ENCODE measurements at places on chromosomes 5 and 9.

DNA sequence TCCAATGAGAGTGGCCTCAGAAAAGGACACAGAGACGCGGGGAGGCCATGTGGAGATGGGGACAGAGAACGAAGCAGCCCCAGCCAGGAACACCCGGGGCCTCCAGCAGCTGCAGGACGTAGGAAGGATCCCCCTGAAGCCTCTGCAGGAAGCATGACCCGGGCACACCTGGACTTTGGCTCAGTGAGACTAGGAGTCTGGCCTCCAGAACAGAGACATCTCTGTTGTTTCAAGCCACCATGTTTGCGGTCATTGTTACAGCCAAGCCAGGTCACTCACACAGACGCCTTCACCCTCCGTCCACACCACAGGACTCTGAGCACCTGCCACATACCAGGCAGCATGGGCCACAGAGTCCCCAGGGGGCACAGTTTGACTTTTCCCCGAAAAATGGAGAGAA lies 63.6 kb upstream of the SARDH start:
- DNase-seq = no peak

- no peak for DNase-seq
Measured at GRCh38 chr5:135029477-135030122, 4.4 kb downstream of the PITX1 start.

DNA sequence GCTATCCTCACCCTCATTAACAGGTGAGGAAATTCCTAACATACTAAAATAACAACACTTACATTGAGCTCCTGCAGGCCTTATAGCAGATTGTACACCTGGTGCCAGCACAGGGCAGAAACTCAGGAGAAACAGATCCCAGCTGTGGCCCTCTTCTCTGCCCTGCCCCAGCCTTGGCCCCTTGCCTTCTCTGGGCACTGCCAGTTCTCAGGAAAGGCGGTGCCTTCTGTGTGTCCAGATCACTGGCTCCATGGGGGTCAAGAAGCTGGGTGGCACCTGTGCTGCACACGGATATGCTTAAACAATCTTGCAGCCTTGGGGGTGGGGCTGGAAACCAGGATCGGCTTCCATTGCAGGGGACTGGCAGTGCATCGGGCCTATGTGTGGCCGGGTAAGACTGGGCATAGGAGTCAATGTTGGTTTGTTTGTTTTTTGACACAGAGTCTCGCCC lies 19.3 kb downstream of the KYAT1 start:
- no peak for DNase-seq

DNA sequence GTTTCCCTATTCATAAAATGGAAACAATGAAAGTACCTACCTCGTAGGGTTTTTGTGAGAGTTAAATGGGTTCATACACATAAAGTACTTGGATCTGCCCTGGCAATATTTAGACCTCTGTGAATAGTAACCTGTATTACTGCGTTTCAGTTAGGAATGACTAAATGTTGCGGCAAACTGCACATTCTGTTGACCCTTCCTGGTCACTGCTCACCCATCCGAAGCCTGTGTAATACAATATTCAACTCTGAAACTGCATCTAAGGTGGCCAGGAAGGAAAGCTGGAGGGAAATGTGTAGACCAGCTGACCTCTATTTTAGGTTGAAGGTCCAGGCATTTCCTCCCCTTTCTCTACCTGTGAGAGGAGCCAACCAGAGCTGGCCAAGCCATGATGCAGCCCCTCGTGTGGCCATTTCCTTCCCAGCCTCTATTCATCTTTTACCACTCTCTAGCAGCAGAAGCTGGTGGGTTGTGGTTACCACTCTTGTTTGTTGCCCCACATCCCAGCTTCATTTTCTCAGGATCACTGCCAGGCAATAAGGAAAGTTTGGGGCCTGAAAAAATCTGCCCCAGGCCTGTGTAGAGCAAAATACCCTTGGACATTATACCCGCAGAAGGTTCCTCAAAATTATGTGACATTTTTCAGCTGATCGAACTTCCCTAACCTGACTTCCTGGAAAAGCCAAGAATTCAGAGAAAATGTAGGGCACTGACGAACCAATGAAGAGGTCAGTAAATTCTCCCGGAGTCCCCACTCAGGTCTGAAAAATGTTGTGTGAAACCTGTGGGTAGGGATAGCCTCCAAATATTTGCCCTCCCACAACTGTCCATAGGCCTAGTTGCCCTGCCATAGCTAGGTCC lies 20.5 kb upstream of the PDCD1LG2 start:
- DNase-seq = no peak

DNA sequence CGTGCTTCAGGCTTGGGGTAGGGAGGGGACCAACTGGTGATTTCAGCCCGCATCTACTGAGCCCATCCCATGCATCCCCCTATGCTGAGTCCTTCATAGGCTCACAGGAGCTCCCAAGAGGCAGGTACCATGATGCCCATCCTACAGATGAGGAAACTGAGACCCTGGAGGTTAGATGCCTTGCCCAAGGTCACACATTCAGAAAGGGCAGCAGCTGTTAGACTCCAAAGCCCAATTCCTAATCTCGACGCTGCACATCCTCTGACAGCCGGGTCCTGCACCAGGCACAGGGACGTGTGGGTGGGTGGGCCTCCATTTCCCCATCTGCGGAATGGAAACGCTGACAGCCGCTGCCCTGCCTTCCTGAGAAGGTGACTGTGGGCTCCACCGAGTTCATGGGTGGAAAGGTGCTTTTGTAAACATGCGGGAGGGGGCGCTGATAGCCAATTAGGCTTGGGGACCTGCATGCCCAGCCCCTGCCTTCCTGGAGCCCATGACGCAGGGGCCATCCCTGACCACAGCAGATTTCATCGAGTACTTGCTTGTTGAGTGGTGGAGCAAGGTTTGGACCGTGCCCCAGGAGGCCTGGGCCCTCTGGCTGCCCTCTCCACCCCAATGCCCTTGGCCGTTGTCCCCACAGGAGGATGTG lies 2.2 kb downstream of the DNM1 start:
- DNase-seq = no peak

- no peak for DNase-seq
Measured at GRCh38 chr9:123727332-123727731, 202.6 kb downstream of the DENND1A start.

DNA sequence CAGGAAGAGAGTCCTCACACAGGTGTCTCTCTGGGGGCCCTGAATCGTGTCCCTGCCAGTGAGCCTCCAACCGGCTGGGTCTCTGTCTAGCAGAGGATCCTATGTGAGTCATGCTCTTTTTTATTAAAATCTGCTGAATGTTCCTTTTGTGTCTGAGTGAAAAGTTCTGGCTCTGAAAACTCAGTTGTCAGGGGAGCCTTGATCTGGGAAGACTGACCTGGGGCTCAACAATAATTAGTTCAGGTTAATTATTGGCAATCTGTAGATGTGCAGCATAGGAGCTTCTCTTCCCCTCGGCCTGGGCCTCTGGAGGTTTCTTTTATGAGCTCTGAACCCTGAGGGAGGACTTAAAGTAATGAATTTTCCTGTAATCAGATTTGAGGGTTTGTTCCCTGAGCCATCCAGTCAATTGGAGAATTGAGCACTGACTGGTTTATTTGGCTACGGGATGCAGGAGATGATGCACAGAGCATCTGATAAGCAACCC lies 45.2 kb downstream of the ALG2 start:
- DNase-seq = no peak

DNA sequence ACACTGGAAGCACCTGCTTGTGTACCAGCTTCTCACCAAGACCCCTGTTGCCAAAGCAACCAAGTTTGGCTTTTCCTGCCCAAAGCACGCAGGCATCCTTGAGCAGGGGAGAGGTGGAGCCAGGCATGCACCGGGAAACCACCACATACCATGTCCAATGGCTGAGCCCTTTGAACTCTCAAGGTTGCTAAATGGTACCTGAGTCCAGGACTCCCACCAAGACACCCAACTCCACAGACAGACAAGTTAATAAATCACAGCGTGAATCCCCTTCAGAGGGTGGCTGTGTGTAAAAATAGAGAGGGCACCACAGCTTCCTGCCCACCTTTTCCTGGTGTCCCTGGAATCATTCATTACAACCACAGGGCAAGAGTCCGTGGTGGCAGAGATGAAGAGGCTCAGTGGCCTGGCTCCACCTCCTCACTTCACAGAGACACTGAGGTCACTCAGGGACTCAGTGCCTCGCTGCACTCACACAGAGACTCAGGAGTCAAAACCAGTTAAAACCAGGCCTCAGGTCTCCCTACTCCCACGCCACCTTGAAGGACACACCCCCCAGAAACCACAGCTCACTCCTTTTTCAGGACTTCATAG lies 143.7 kb downstream of the C5orf15 start:
- DNase-seq = no peak

GRCh38 chr9:134033516-134034214 lies 8.4 kb downstream of the BRD3OS start:
- DNase-seq = no peak

DNA sequence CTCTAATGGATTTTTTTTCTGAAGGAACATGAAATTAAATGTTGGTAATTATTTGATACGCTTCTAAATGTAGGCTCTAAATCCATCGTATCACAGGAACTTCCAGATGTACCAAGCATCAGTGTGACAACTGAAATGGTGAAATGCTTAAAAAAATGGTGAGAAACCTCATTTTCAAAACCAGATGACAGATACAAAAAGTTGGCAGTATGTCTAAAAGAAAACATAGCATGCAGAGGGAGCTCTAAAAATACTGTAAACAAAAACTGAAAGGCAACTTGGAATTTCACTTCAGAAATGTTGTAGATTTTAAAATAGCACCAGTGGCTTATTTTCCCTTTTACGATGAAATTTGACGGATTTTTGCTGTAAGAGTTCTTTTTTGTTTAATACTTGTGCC lies 1043.6 kb upstream of the WWC1 start:
- no peak for DNase-seq

GRCh38 chr9:114051281-114051680 lies 26.8 kb downstream of the AMBP start:
- DNase-seq = no peak

- DNase-seq = no peak
Measured at GRCh38 chr5:7377761-7378160, 18.2 kb upstream of the ADCY2 start.

- DNase-seq = no peak
Measured at GRCh38 chr5:35152733-35153132, 77.6 kb downstream of the PRLR start.

DNA sequence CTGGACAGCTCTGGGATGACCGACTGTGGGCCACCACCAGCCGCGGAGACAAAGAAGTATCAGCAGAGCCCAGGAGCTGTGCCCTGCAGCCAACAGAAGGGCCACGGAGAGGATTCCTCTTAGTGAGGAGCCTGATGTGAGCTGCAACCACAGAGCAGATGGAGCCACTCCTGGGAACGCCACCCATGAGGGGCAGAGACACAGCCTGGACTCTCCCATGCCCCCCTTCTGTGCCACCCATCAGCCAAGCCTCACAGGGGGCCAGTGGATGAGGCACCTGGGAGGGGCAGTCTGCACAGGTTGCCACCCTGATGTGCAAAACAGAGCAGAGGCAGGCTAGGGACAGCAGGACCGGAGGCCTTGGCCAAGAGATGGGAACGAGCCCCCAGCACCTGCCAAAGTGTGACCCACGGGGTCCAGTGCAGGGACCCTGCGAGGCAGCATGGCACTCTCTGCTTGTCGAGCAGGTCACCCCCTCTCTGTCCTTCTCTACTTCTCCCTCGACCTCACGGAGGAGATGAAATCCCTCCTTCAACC lies 380.7 kb upstream of the IRX1 start:
- DNase-seq = no peak

GRCh38 chr5:1725641-1726468 lies 73.8 kb downstream of the MRPL36 start:
- no peak for DNase-seq

GRCh38 chr5:124631874-124632550 lies 114.4 kb downstream of the ZNF608 start:
- DNase-seq = peak; percentile 16

Data from NCI-H1436 treated with DMSO at 0.1 percent for 48 hours (cell line).